ENCODE measurements at places on chromosomes 12 and 14.

DNA sequence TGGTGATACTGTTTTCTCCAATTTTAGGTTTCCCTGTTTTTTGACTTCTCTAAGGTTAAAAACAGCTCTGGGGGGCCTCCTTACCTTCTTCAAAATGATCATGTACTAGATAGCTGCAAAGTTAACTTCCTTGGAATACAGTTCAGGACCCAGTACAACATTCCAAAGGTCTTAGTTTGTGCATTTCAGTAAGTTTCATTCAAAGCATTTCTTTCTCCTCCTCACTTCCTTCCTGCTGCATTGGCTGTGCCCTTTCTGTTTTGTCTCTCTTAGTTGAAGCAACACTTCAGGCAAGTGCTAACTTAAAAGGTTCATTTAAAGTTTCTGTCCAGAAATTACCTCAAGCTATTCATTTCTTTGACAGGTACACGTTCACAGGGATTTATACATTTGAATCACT is 95.7 kb downstream of the SCN8A start:
- DNase-seq = no peak

DNA sequence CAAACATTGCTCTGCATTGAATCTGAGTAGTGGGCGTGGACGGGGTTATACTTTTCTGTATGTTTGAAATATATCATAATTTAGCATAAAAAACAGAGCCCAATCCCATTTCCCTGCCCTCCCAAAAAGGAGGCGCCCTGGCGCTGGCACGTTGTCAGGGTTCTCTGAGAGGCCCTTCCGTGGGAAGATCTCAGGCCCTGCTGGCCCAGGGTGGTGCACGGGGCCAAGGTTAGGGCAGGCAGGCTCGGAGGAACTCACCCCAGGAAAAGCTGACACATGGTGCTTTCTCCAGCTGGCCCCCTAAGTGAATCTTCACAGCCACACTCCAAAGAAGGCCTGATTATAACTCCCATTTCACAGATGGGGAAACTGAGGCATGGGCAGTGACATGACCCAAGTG is 17.2 kb downstream of the DIO3 start:
- DNase-seq = no peak

- no peak for DNase-seq
Measured at GRCh38 chr12:79056775-79057174, 192.2 kb downstream of the SYT1 start.

GRCh38 chr12:120062976-120063579 is 53.5 kb downstream of the RAB35 start:
- no peak for DNase-seq

DNA sequence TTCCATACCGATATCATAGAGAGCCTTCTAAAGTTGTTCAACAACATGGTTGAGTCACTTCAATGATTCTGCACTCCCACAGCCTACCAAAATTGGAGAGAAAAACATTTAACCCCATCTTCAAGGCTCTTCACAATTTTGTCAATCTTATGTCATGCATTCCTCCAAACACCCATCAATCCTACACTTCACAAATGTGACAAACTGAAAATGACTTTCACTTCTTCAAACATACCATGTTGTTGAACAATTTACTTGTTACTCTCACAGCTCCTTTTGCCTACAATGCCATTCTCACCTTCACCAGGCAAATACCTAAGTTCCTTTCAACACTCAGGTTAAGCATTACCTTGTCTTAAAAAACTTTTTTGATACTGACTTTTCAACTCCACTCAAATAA is 88.0 kb downstream of the OSBPL8 start:
- no peak for DNase-seq

DNA sequence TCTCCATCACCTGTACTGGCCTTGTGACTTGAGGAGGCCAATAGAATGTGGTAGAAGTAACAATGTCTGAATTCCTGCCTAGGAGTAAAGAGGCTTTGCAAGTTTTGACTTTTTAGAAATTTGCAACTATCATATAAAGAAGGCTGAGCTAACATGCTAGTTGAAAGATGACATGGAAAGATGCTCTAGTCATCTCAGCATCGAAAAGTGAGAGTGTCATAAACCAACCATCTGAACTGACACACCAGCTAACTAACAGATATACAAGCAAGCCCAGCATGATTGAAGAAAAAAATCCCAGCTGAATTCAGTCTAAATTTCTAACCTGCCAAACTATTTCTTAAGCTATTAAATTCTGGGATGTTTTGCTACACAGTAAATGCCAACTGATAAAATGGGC is 116.8 kb downstream of the NELL2 start:
- DNase-seq = no peak
